NCI-H1694 (cell line): ENCODE measurements at places on chromosomes 12 and 14.

GRCh38 chr14:54686219-54686870, 119.4 kb downstream of the SAMD4A start:
- no peak for DNase-seq

DNA sequence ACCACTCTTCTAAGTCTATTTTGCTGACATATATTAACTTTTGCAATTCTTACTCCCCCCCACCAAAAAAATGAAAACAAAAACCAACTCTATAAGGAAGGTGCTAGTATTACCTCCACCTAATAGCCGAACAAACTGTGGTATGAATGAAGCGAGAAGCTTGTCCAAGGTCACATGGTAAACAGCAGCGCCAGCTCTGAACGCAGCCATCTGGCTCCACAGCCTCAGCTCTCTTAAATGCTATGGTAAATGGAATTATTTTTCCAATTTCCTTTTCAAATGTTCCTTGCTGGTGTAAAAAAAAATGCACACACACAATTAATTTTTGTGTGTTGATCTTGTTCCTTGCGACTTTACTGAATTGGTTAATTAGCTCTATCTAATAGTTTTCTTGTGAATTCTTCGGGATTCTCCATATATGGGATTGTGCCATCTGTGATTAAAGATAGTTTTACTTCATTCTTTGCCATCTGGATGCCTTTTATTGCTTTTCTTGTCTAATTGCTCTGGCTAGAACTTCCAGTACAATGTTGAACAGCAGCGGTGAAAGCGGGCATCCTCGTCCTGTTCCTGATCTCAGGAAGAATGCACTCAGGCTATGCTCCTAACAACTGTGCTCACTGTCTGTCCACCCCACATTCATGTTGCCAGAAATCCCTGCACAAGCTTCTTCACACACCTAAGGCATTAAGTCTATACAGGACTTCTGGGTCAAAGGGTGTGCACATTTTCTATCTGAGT, 10.7 kb upstream of the C12orf76 start:
- peak; percentile 64 for DNase-seq

DNA sequence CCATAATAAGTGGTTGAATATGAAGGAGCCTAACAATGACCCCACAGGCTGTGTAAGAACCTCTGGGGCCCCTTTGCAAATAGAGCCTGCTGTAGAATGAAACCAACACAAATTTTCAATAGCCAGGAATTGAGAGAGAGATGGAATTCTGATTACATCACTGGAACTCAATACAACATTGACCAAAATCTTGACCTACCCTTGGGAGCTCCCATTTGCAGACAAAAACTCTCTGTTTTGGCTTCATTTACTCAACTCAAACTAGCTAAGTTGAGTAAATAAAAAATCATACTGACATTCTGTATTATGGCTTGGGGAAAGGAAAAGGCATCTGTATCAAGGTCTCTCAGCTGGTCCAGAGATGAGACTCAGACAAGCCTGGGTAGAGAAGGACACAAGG, 91.0 kb downstream of the TBX3 start:
- no peak for DNase-seq

GRCh38 chr14:106518054-106518943, 991.9 kb downstream of the TMEM121 start:
- DNase-seq, result peak; percentile 8

DNA sequence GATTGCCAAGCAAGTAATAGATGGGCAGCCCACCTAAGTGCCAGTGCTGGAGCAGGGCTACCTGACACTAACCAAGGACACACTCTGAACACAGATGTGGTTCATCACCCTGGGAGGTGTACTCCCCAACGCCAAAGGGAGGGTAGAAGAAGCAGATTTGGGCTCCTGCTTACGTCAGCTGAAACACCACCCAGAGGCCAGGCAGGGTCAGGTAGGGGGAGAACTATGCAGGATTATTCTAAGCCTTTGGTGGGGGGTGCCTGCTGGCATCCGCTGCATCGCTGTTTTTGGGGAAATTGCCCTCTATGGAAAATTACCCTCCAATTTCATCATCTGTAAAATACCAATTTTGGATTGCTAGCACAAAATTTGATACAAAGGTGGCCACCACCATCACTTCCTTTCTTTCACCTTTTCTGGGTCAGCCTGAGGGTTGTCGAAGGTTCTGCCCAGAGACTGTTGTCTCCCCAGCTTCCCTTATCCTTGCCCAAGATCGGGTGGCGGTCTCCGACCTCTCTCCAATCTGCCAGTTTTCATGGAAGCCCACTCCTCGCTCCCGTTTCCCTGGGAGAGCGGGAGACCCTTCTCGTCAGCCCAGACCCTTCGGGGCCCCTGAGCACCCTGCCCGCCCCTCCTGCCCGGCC, 535 bp downstream of the BIN2 start:
- no peak for DNase-seq

DNA sequence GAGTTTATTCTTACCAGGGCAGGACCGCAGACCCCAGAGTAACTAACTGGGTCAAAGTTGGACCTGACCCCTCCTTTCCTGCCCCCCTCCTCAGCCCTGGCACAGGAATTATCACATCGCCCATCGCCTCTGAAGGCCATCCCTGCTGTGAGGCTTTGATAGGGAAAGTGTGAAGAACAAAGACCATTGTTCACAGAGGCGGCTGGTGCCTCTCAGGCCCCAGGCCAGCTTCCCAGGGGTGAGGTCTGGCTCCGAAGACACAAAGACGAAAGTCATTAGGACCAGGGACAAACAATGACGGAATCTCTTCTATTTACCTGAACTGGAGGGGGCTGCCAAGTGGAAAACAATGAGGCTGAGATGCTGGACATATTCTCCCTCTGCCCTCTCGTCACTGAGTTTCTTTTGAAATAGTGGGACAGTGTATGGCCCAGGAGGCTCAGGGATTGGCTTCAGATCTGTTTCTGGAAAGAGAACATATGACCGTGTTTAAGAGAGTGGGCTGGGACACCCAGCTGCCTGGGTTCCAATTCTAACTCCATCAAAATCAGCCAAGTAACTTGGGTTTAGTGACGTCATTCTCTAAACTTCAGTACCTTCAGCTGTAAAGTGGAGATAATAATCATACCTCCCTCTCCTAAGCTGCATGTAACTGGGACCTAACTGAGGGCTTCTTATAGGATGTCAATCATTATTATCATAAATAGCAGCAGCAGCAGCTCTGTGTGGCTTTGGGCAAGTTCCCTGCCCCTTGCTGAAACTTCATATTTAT, 769.4 kb downstream of the MED13L start:
- no peak for DNase-seq

- no peak for DNase-seq
Measured at GRCh38 chr14:72664651-72665050, 229.2 kb downstream of the DPF3 start.

DNA sequence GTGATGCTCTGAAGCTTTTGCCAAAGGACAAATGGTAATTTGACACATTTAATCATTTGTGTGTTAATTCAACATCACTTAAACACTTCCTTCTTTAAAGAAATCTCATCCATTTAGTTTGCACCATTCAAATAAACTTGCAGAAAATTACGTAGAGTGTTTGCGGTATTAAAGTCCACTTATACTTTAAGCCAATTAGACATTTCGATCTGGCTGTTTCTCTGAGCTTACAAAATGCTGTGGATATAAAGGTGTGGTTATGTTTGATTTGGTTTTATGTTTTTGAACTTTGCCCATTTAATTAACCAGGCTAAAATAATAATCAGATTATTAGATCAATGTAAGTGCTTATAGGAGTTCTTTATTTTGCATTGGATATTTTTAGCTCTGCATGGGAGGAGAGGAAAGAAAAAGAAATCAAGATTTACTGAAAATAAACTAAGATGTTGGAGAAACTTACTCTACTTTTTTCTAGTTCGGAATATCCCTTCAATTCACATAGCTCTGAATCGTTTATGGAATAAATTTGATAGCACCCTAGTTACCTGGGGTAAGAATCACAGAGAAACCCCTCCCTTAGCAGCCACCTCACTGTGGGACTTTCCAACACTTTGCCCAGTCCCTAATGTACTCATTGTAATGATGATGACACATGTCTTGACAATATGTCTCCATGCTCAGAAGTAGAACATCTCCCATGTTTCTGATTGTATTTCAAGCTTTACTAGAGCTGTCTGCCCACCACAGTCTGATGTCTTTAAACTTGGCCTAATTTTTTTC, 268.0 kb downstream of the BTG1 start:
- no peak for DNase-seq

DNA sequence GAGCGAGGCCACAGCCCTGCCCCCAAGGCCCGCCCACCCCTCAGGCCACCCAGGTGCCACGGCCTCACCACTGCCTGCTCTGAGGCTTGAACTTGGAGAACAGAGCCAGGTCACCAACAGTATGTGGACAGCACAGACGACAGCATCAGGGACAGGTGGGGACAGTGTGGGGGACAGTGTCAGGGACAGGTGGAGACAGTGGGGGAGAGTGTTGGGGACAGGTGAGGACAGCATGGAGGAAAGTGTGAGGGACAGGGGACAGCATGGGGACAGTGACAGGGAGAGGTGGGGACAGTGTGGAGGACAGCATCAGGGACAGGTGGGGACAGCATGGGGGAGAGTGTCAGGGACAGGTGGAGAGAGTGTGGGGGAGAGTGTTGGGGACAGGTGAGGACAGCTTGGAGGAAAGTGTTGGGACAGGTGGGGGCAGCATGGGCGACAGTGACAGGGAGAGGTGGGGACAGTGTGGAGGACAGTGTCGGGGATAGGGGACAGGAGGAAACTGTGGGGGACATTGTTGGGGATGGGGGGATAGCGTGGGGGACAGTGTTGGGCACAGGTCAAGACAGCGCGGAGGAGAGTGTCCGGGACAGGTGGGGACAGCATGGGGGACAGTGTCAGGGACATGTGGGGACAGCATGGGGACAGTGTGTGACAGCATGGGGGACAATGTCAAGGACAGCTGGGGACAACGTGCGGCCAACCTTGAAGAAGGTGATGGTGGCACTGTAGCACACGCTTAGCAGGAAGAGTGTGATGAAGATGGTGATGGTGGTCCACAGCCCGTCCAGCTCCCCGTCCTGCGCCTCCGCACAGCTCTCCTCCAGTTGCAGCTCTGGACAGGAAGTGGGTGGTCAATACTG, 114.9 kb downstream of the TMEM121 start:
- no peak for DNase-seq

- no peak for DNase-seq
Measured at GRCh38 chr12:120125792-120126634, 9.5 kb upstream of the RAB35 start.

GRCh38 chr12:56768424-56768823, 5.3 kb downstream of the HSD17B6 start:
- DNase-seq, result no peak

GRCh38 chr12:29365091-29365490, 15.9 kb downstream of the ERGIC2 start:
- no peak for DNase-seq

DNA sequence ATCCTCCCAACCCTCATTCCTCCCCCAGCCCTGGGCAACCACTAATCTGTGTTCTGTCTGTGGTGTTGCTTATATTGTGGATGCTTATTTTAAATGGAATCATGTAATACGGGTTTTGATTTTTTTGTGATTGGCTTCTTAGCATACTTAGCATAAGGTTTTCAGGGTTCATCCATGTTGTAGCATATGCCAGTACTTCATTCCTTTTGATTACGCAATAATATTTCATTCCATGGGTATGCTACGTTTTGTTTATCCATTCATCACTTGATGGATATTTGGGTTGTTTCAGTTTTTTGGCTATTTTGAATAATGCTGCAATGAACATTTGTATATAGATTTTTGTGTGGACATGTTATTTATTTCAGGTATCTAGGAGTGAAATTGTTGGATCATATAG, 82.9 kb downstream of the TSPAN9 start:
- DNase-seq, result no peak

DNA sequence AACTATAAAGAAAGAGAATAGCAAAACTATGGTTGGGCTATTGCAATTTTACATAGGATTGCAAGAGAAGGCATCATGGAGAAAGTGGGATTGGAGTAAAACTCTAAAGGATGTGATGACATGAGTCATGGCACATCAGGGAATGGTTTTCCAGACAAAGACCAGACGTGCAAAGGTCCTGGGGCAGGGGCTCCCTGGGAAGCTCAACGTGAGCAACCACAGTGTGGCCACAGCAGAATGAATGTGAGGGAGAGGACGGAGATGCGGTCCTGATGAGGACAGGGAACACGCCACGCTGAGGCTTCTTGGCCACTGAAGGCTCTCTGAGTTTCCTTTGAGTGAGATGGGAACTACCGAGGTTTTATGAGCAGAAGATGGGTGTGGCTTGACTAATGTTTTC, 38.2 kb downstream of the FZD10 start:
- DNase-seq, result no peak

DNA sequence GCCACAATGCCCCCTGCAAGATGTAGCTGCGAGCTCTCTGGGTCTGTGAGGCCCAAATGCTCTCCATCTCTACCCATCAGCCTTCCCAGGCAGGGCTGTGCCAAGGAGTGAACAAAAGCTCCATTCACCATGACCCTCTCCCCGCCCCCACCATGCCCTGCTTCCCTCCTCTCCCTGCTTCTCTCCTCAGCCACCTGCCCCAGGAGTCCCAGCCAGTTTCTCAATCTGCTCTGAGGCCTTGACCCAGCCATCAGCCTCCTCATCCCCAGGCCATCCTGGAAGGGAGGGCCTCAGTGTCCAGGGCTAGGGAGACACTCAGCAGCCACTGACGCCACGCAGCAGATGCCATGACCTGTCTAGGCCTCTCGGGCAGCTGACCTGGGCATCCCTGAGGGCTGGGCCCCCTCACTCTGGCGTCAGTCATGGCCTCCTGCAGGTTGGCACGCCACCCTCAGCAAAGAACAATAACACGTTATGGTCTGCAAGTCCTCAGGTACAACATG, 8.5 kb upstream of the KRT5 start:
- DNase-seq, result no peak

DNA sequence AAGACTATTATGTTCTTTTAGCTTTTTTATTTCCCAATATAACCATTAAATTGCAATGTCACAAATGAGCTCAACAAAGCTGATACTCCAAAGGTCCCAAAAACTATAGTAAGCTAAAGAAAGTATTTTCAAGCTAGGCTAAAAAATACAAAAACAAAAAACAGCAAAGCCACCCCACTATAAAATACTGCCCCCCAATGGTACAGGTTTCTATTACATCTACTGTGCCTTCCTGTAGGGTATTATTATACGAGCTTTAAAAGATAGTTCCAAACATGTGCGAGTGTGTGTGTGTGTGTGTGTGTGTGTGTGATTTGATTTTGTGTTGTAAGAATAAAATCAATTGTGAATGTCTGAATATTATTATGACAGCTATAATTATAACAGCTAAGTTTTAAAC, 1.1 kb downstream of the IFNG start:
- DNase-seq, result peak; percentile 5
